ENCODE measurements at places on chromosomes 16 and 17.

- DNase-seq: no peak
Observed at GRCh38 chr17:50312308-50312707, 33.6 kb upstream of the XYLT2 start.

DNA sequence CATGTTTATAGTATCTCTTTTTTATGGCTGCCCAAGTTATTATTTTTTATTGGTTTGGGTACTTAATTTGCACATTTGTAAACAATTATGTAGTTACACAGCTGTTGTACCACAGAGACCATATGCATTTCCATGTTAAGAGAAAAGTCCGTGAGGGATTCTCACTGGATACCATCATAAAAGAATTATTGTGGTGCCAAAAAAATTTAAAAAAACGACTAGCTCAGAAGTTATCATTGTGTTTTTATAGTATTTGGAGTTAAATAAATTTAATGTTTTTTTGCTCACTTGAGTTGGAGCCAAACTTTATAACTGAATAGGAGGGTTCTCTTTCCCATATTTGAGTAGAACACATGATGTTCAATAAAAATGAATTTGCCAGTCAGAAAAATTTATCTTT, 618.7 kb downstream of the WWOX start:
- DNase-seq: no peak

DNA sequence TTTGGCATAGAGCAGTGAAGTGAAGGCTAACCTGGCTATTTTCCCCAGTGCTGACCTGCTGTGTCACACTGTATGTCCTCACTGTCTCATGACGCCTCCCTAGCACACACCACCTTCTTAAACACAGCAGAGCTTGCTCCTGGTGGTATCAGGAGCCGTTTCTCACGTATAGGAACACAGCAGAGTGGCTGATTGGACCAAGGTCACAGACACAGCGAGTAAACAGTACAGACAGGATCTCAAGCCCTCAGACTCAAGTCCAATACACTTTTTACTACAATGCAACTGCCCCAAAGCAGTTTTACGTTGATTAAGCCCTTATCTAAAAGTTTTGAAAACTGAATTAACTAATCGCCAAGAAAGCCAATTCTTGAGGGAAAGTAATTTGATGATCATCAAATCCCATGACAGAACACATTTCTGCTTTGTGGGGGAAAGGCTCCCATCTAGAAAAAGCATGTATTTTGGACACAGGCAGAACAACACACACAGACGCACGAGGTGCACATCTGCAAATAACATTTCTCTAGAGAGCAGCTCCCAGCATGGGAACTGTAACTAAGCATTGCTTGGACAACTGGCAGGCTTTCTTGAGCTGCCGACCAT, 15.2 kb downstream of the ARHGAP17 start:
- DNase-seq: no peak

- DNase-seq: no peak
Observed at GRCh38 chr17:80327518-80327917, 66.9 kb downstream of the RNF213 start.

- DNase-seq: no peak
Observed at GRCh38 chr17:20092261-20092867, 83.2 kb downstream of the SPECC1 start.

Measured in GOT3 (cell line).